IPS DF 19.7 (cell line): ENCODE measurements at places on chromosomes 11 and 22.

GRCh38 chr11:78138694-78139421 lies 568 bp downstream of the ALG8 start:
- no peak for DNase-seq

DNA sequence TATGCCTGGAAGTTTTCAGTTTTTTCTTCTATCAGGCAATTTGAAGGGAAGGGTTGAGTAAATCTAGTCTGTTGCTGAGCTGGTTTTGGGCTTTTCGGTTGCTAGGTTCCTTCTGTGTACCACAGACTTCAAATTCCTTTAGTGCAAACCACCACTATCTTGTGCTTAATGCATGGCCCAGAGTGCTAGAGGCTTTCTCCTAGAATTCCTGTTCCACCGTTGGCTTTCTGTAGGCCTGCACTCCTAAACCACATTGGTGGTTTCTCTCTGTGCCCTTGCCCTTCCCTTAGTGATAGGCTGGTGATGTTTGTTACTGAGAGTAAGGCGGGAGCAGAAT lies 47.1 kb upstream of the CTSC start:
- no peak for DNase-seq

DNA sequence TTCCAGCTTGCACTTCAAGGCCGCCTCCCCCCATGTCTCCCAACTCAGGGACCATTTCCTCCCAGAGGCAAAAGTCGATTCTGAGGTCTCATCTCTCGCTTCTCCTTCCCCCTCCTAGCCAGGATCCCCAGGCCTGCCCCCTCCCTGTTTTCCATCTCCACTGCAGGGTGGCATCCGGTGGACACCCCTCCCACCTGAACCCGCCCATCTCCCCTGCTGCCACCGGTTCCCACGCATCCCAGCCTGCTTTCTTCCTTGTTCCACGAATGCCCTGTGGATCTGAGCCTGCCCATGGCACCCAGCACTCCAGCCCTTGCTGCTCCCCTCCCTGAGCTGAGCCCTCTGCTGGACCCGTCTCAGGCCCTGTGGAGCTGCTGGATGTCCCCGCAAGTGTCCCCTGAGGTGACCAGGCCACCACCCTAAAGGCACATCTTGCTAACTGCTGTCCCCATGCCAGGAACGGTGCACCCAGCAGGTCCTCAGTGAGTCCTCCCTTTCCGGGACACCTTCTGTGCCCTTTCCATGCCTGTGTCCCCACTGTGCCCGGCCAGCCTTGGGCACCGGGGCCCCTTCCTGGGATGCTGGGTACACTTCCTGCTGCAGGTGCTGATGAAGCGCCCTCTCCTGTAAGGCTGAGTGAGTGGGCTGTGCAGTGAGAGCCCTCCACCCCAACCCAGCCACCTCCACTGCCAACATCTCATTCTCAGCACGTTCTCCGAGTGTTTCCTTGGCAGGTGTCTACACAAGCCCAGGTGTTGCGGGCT lies 936 bp downstream of the IL17REL start:
- DNase-seq: no peak

DNA sequence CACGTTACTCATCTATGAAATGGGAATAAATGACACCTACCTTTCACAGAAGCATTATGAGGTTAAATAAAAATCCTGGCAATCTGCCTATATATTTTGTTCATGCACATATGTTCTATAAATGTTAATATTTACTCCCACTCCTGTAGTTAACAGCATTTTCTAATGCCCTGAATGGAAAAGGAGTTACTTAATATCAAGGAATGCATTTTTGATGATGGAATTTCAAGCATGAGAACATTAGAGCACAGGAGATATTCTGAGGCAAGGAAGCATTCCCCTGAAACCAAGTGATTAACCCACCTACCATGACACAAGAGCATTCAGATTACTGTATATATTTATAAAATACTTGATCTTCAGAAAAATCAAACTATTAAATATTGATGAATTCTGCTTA lies 102.1 kb downstream of the ARHGAP32 start:
- no peak for DNase-seq

DNA sequence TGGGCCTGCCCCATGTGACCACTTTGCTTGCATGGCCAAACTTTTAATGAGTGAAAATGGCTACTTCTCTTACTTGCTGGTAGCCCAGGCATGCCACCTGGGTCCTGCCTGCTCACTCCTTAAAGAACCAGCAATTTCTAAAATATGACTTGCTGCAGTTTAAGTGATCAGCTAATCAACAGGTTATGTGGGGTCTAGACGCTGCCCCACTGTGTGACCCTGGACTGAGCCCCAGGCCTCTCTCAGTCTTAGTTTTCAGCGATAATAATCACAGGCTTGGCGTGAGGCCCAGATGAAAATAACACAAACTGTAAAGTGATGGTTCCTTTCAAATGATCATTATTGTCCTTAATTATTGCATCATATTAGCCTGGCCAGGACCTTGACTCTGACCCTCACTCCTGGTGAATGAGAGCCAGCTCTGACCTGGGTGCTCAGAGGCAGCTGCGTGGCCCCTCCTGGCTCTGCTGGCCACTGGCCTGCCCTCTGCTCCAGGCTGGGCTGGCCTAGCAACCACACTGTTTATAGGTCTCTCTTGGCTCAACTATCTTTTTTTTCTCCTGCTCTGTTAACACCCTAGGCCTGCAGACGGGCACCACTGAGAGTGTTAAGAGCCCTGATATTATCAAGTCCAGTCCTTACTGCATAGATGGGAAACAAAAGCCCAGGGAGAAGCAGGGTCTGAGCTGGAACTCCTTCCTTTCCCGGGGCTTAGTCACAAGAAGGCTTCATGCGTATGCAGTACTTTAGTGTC lies 89.7 kb downstream of the RRM1 start:
- no peak for DNase-seq

DNA sequence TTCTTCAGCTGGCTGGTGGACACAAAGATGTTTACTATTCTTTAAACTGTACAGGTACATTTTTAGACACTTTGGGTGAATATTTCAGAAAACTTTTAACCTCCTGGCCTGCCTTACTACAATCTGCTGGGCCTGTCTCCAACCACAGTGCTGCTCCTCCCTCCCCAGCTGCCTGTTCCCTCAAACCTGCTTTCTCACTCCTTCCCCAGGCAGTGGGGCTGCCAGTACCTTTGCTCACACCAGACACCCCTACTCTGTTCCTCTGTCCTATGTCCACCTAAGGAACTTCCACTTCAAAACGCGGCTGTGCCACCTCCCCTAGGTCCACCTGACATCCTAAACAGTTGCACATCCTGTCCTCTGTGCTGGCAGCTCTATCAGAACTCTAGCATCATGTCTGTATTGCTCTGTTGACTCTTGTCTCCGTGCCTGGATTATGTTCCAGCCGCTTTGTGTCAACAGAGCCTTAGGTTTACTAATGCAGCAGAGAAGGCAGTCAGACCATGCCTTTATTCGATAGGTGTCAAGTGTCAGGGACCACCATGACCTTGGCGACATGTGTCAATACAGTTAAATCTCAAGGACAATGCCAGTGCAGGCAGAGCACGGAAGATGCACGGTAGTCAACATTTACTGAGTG lies 13.4 kb downstream of the ZP1 start:
- DNase-seq: no peak

DNA sequence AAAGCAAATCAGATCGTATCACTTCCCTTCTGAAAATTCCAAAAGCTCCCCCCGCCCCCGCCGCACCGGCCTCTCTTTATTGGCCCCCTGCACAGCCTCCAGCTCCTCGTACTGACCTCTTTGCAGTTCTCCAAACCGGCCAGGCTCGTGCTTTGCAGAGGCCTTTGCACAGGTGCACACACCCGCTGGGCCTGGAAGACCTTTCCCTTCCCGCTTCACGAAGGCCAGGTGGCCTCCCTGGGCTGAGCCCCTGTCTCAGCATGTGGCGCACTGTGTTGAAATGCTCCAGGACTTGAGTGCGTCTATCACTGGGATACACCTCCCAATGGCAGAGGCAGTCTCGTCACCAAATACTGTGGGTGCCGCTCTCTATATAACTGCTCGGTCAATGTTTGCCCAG lies 13.2 kb upstream of the ADA2 start:
- DNase-seq: no peak

DNA sequence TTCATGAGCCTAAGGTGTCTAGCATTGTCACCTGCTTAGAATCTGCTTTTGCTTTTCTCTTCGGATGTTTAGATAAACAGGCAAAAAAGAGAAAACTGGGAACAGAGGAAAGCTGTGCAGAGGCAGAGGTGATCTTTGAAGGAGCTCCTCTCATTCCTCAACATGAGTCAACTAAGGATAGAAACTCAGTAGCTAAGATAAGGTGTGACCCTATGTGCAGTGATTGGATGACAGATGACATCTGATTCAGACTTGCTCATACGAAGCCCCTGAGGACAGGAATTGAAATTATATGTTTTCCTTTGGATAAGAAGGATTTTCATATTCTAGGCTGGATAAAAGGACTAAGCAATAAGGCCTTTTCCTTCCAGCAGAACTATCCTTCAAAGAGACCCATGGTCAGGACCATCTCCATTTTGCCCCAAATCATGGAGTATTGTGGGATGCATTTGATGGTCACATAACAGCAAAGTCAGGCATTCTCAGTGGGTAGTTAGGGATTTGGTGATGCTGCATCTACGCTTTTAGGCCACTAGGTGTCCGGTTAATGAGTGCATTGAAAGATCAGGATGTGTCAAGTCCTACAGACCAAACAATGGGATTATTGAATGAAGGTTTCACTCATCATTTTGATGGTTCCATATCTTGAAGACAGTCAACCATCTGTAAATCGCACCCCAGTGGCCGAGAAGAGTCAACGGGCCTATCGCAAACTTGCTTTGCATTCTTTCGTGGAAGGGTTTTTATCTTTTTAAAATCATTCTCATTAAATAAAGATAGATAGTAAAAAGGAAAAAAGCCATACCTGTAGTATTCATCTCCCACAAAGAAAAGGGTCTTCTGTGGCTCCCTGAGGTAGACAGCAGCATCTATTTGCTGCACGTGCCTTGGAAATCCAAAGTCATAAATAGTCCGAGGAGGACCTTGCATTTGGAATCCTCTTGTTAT lies 32.2 kb downstream of the MMP20 start:
- no peak for DNase-seq

DNA sequence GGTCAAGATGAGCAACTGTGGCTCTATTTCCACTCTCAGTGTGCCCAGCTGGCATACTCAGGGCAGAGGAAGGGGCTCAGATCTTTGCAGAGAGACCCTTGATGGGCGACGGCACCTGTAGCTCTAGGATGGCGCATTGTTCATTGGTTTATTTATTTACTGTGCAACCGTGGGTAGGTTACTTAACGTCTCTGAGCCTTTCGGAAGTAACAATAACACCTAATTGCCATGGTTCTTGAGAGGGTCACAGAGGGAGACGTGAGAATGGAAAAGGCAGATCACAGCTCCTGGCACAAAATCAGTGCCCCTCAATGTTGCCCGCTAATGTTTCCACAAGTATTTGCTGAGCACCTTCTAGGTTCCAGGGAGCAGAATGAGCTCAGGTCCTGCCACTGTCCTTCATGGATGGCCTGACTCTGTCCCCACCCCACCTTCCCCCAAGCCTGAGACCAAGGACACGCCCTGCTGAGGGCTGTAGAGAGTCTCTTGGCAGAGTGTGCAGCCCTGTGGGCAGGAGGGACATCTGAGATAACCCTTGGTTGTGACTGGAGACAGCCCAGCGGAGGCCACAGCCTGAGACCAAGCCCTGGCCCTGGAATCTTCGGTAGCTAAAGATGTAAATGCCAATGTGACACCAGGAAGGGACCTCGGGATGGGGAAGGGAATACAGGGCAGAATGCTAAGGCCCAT lies 780 bp upstream of the ALDH3B2 start:
- no peak for DNase-seq

GRCh38 chr11:116515664-116516184 lies 257.1 kb downstream of the BUD13 start:
- no peak for DNase-seq

- DNase-seq: no peak
Measured at GRCh38 chr11:65637794-65638419, at the start of gene SIPA1. TSS of gene SIPA1 (plus strand) at chr11:65638101. CDS start at chr11:65640922, 2,821 bp downstream.

DNA sequence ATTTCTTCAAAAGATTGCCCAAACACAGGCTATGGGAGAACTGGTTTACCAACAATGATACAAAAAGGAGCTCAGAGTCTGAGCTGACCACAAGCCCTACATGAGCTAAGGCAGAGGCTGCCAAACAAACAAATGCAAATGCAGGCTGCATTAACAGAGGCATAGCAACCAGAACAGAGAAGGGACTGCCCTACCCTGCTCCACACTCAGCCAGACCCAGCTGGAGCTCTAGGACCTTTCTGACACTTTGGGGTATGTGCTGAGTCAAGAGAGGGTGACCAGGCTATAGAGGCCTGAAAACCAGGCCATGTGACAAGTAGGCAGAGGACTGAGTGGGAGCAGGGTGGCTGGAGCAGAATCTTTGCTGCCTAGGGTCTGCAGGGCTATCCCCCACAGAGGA lies 17.8 kb upstream of the P2RY2 start:
- DNase-seq: no peak

GRCh38 chr22:41274856-41275255 lies 11.1 kb downstream of the RANGAP1 start:
- DNase-seq: no peak

DNA sequence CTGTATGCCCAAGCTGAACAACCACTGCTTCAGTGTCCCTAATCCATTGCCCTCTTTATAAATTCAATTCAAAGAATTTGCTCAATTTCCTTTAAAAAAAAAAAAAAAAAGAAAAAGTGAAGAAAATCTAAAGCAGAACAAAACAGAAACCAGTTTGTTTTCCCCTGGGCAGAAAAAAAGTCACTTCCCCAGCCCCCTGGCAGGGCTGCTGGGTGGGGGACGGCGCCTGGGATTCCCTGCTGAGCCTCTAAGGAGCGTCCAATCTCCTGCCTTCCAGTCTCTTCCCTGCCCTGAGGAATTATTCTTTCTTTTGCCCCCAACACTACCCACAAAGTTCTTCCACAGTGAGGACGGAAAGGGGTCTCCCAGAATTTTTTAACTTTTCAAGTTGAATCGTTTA lies 23.9 kb downstream of the DKK3 start:
- DNase-seq: no peak
